Activated CD8-positive, alpha-beta memory T cell treated with anti-CD3 and anti-CD28 coated beads, Interleukin-2, amount 10 ng/mL, durations not matched to agents 7 days and 5 days (primary cell): ENCODE measurements at places on chromosomes 6 and 20. TPM values are rescaled to one million over a fixed set of nuclear protein-coding genes. Genes with fewer than 3 reads are reported as not detected.
A peak's percentile ranks its signal among the peaks of the same experiment; 100 is the strongest.

DNA sequence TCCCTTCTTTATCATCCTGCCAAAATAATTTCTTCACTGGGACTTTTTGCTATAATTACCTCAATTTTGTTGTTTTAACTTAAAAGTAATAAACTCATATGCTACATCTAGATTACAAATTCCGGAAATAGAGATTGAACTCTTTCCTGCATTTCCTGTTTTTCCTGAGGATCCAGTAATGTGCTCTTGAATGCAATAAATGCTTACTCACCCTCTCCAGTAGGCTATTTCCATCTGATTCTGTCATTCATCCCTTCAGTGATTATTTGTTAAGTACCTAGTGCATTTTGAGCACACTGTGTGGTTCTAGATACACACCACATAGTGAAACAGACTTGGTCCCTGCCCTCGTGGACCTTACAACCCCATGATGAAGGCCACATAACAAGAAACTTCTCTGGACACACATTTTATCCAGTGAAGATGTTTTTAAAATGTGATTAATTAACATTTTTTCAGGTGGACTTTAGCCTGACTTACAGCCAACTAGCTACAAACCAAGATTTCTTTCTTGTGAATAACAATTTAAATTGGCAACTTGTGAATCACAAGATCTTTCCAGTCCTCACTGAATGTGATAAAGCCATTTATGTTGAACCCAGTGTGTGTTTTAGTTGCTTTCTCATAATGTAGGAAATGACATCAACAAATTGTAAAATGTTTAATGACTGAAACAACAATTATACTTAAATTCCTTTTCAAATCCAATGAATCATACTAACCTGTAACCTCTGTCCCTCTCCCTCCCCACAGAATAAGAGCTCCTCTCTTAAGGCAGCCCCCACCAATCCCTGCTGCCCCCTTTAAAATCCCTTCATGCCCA, 272.3 kb downstream of the KHDC1L start:
- no peaks in the 10 kb centered on the region for H3K27me3 ChIP-seq
- H3K36me3 ChIP-seq: no peaks in the 10 kb centered on the region
- no peak overlapping the region for H3K4me3 ChIP-seq
- DNase-seq: no peak

DNA sequence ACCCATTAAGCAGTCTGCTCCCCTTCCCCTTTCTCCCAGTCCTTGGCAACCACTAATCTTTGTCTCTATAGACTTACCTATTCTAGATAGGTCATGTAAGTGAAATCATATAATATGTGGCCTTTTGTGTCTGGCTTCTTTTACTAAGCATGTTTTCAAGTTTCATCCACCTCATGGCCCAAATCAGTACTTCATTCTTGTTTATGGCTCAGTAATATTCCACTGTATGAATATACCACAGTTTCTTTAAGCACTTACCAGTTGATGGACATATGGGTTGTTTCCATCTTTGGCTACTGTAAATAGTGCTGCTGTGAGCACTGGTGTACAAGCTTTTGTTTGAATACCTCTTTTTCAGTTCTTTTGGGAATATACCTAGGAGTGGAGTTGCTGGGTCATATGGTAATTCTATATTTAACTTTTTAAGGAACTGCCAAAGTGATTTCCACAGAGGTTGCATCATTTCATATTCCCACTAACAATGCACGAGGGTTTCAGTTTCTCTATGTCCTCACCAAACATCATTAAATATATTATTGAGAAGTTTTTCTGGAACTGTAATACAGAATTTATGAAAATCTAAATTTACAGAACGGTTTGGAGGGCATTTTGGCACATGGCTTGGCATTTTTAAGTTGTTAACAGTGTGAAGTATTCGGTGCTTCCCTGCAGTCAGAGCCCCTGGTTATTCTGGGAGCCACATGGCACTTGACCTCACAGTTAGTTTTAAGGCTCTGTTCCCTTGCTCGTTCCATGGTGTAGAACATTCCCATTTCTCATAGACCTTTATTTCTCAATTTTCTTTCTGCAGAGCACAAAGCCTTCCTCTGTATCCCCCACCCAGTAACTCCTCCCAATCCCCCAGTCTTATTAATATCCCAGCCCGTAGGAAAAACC, 27.0 kb upstream of the DTNBP1 start:
- no peaks in the 10 kb centered on the region for H3K36me3 ChIP-seq
- H3K27me3 ChIP-seq: no peaks in the 10 kb centered on the region
- H3K4me1 ChIP-seq: peaks cover 9% of the 10 kb centered on the region
- H3K27ac ChIP-seq: no peak overlapping the region
- DNase-seq: no peak

DNA sequence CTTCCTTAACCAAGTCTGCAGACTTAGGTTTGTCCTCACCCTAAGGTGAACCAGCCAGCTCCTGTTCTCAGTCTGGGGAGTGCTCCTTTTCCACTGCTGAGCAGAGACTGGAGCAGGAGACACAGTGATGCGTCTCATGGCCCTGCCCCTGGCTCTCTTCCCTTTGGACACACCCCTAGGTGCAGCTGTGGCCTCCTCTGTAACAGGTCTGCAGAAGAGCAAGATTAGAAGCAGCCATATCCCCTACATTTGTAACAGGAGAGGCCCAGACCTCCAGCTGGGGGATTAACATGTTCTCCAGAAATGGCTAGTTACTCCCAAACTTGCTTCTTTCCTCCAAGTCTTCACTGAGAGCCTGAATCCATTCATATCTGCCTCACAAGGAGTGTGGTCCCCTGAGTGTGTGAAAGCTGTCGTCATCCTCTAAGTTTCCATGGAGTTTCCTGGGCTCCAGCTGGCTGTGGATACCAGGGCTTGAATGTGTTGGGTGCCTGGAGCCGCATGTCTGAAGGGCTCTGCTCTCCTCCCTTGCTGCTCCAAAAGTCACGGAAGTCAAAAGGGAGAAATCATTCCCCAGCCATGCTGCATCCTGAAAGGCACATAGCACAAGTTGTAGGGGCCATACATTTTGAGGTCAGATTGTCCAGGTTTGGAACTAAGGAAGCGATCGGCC, 57.7 kb downstream of the PPP1R14C start:
- H3K36me3 ChIP-seq: no peaks in the 10 kb centered on the region
- peaks cover 4% of the 10 kb centered on the region for H3K4me1 ChIP-seq
- H3K27ac ChIP-seq: no peak overlapping the region
- H3K27me3 ChIP-seq: peaks cover 8% of the 10 kb centered on the region
- no peak for DNase-seq

DNA sequence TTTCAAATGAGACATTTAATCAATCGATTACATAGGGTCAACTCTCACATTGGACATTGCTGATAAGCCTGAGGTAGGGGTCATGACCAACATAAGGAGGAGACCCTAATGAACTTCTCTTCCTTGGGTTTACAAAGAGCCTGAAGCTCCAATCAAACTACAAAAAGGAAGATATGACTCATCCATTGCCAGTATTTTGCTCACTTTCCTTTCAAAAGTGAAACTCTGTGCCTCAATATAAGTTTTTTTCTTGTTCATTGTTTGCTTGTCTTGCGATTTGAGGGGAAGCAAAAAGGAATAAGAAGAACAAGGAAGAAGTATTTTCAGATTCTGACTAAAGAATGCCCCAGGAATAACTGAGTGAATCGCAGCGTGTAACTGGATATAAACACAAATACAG, 38.8 kb upstream of the KHDRBS2 start:
- no peak overlapping the region for H3K27ac ChIP-seq
- no peak for DNase-seq
- no peaks in the 10 kb centered on the region for H3K4me1 ChIP-seq

Gene SOBP
- 2.0 TPM for total RNA-seq

- H3K27ac ChIP-seq: no peak overlapping the region
- no peak for DNase-seq
- no peaks in the 10 kb centered on the region for H3K4me1 ChIP-seq
- no peaks in the 10 kb centered on the region for H3K36me3 ChIP-seq
- H3K4me3 ChIP-seq: no peak overlapping the region
These were observed 6.1 kb downstream of the PTPRT start for GRCh38 chr20:43183536-43184070.

DNA sequence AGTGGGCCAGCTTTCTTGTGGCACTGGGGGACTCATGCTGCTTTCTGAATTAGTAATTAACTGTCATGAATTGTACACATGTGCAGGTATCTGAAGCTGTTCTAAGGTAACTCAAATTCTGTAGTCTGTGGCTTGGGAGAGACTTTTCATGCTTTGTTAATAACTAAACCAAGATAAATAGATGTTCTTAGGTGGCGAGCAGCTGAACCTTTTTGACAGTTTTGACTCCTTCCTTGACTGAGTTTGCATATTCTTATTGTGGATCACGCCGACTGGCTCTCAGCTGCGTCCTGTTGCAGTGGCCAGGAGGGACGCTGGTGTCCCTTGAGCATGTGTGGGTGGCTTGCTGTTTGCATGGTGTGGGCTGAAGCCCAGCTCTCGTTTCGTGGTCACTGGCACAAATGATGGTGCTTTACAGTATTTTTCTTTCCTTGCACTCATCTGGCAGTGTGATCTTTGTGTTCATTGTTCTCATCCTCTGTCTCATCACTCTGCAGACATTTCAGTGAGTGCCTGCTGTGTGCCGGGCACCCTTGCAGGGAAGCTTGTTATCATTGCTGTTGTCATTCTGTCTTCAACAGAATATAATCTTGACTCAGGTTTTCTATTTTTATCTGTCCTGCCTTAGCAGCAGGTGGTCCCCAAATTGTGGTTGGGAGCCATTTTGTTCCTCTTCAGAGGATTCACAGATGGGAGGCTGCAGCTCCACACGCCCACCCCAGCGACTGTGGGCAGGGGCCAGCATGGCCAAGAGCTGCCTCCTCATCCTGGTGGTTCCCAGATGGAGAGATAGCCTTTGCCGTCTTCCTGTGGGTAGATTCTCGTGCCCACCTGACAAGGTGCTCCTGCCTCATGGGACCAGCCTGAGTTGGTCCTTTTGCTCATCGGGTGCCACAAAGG, 39.6 kb downstream of the DUSP22 start:
- DNase-seq: no peak
- H3K4me3 ChIP-seq: no peak overlapping the region
- peaks cover 4% of the 10 kb centered on the region for H3K36me3 ChIP-seq
- H3K4me1 ChIP-seq: peaks cover 14% of the 10 kb centered on the region

- H3K4me1 ChIP-seq: no peaks in the 10 kb centered on the region
- no peaks in the 10 kb centered on the region for H3K36me3 ChIP-seq
- H3K27ac ChIP-seq: no peak overlapping the region
These were observed 83.6 kb upstream of the CCDC167 start for GRCh38 chr6:37583261-37583660.

GRCh38 chr6:26445934-26446667, 5.8 kb downstream of the BTN3A3 start:
- DNase-seq: peak; percentile 78
- H3K4me3 ChIP-seq: peak overlapping the region; percentile 43
- peaks cover 60% of the 10 kb centered on the region for H3K36me3 ChIP-seq
- peak overlapping the region; percentile 83 for H3K27ac ChIP-seq

Gene PBOV1
- not detected for total RNA-seq
